ENCODE measurements at places on chromosomes 12 and 14. TPM values are rescaled to one million over a fixed set of nuclear protein-coding genes. Genes with fewer than 3 reads are reported as not detected.

GRCh38 chr12:6631549-6631961, 4.2 kb downstream of the LPAR5 start:
- no peak for DNase-seq
- peaks cover 3% of the 10 kb centered on the region for H3K4me1 ChIP-seq
- peak overlapping the region; percentile 30 for H3K27ac ChIP-seq
- no peaks in the 10 kb centered on the region for H3K36me3 ChIP-seq
- H3K27me3 ChIP-seq = no peaks in the 10 kb centered on the region

- H3K4me1 ChIP-seq = peaks cover 56% of the 10 kb centered on the region
- H3K27me3 ChIP-seq = no peaks in the 10 kb centered on the region
- no peak overlapping the region for H3K4me3 ChIP-seq
- no peak overlapping the region for H3K27ac ChIP-seq
- no peak for DNase-seq
Observed at GRCh38 chr12:53561590-53561953, 54.3 kb upstream of the NPFF start.

- no peaks in the 10 kb centered on the region for H3K27me3 ChIP-seq
- no peak for DNase-seq
- H3K27ac ChIP-seq = peak overlapping the region; percentile 83
- no peak overlapping the region for H3K4me3 ChIP-seq
- H3K36me3 ChIP-seq = peaks cover 61% of the 10 kb centered on the region
Observed at GRCh38 chr14:101858791-101859537, 97.5 kb downstream of the PPP2R5C start.

GRCh38 chr12:107139787-107140186, 46.4 kb upstream of the CRY1 start:
- H3K4me1 ChIP-seq = no peaks in the 10 kb centered on the region
- H3K27ac ChIP-seq = no peak overlapping the region
- DNase-seq = no peak
- H3K4me3 ChIP-seq = no peak overlapping the region
- no peaks in the 10 kb centered on the region for H3K36me3 ChIP-seq
- no peaks in the 10 kb centered on the region for H3K27me3 ChIP-seq

DNA sequence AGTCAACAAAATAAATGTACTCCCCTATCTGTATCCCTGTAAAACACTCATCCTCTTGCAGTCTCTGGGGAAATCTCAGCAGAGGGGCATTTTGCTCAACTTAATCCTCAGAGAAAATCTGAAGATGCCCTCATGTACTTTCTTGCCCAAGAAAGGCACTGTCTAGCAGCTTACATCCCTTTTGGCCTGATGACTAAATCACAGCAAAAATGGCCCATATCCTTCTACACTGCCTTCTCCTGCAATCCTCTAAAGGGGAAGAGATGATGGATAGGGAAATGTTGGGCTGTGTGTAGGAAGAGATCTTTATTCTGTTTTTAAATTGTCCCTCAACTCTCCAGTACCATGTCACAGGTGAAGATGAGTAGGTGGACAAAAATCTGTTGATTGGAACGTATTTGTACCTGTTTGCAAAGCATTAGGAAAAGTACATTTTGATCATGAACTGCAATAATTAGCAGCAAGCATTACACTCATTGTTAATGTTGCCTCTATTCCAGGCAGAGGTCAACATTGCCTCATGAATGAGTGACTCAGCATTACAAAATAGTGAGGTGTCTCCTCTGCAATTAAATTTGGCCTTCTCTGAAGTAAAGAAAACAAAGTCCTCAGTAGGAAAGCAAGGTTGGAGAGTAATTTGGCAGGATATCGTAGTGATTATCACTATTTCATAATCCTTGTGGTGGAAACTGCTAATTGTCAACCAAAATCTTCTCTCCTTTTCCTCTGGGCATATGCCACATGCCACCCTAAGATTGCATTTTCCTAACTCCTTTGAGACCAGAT, 172.4 kb upstream of the CAND1 start:
- no peak for DNase-seq
- no peaks in the 10 kb centered on the region for H3K27me3 ChIP-seq
- H3K4me3 ChIP-seq = no peak overlapping the region
- H3K4me1 ChIP-seq = no peaks in the 10 kb centered on the region
- peak overlapping the region; percentile 39 for H3K27ac ChIP-seq

- no peaks in the 10 kb centered on the region for H3K27me3 ChIP-seq
- H3K4me1 ChIP-seq = no peaks in the 10 kb centered on the region
- H3K27ac ChIP-seq = no peak overlapping the region
- no peak overlapping the region for H3K4me3 ChIP-seq
Observed at GRCh38 chr14:99079061-99079727, 192.8 kb downstream of the BCL11B start.

DNA sequence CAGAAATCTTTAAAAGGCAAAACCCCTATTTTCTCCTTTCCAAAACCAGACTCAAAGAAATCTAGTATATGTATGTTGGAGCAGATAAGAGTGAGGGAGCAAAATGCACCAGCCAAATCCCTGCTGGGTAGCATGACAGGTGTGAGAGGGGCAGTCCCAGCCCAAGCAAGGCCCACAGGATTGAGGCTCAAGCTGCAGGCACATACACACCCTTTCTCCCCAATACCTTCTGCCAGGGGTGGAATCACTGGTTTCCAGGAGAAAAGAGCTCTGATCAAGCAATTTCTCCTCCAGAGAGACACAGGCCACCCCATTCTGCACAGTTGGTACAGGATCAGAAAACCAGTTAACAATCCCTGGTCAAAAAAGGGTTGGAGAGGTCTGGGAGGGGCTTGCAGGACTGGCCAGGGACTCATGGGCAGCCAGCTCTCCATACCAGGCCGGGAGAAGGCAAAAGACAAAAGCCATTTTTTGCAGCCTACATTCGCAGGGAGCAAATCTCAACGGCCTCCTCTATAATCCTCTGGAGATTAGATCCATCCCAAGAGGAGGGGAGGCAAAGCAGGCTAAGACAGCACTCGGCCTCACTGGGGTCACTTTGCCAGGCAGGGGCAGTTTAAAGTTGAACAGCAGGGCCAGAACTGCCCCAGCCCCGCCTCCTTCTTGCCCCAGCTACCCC, 2.1 kb downstream of the KMT2D start:
- peaks cover 24% of the 10 kb centered on the region for H3K4me1 ChIP-seq
- no peaks in the 10 kb centered on the region for H3K27me3 ChIP-seq
- no peak for DNase-seq
- peaks cover 17% of the 10 kb centered on the region for H3K36me3 ChIP-seq
- peak overlapping the region; percentile 74 for H3K4me3 ChIP-seq
- H3K27ac ChIP-seq = peak overlapping the region; percentile 99

GRCh38 chr14:74500417-74501134, 7.0 kb downstream of the ISCA2 start:
- H3K36me3 ChIP-seq = no peaks in the 10 kb centered on the region
- no peak overlapping the region for H3K27ac ChIP-seq
- no peaks in the 10 kb centered on the region for H3K27me3 ChIP-seq
- H3K4me1 ChIP-seq = no peaks in the 10 kb centered on the region

GRCh38 chr14:45251912-45252311, 1.1 kb downstream of the MIS18BP1 start:
- no peak overlapping the region for H3K4me3 ChIP-seq
- peaks cover 36% of the 10 kb centered on the region for H3K4me1 ChIP-seq
- H3K27ac ChIP-seq = no peak overlapping the region

DNA sequence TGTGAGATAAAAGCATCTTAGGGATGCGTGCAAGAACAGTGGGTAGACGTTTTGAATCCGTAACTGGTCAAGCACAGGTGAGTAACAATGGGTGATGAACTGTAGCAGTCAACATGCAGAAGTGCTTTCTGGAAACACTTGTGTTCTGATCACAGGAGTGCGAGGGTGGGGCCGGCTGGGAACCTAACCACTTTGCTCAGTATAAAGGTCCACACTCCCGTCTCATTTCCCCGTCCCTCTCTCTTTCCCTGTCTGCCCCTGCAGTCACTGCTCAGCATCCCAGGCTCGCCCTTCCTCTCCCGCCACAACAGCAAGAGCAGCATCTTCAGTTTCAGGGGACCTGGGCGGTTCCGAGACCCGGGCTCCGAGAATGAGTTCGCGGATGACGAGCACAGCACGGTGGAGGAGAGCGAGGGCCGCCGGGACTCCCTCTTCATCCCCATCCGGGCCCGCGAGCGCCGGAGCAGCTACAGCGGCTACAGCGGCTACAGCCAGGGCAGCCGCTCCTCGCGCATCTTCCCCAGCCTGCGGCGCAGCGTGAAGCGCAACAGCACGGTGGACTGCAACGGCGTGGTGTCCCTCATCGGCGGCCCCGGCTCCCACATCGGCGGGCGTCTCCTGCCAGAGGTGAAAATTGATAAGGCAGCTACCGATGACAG, 127.1 kb downstream of the FIGNL2 start:
- no peak overlapping the region for H3K27ac ChIP-seq
- H3K27me3 ChIP-seq = peaks cover 33% of the 10 kb centered on the region
- DNase-seq = peak; percentile 45
- H3K4me3 ChIP-seq = peak overlapping the region; percentile 4

GRCh38 chr14:76208340-76208739, 56.6 kb downstream of the GPATCH2L start:
- no peaks in the 10 kb centered on the region for H3K27me3 ChIP-seq
- H3K36me3 ChIP-seq = peaks cover 22% of the 10 kb centered on the region
- no peak overlapping the region for H3K4me3 ChIP-seq
- H3K27ac ChIP-seq = no peak overlapping the region
- DNase-seq = no peak
- no peaks in the 10 kb centered on the region for H3K4me1 ChIP-seq

DNA sequence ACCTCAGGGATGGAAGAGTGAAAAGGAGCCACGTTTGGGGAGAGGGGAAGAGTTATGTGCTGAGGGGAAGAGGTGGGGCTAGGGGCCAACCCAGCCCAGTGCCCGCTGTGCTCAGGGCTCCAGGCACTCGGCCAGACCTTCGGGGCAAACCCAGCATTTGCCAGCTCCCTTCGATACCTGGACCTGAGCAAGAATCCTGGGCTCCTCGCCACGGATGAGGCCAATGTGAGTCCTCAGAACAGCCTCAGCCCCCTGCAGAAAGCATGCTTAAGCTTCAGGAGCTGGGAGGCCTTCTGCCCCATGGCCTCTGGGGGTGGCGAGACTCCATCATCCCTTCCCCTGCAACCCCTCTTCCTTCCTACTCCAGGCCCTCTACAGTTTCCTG, 5.0 kb downstream of the CARMIL3 start:
- no peaks in the 10 kb centered on the region for H3K36me3 ChIP-seq
- no peak overlapping the region for H3K4me3 ChIP-seq
- no peak overlapping the region for H3K27ac ChIP-seq
- H3K4me1 ChIP-seq = peaks cover 11% of the 10 kb centered on the region

DNA sequence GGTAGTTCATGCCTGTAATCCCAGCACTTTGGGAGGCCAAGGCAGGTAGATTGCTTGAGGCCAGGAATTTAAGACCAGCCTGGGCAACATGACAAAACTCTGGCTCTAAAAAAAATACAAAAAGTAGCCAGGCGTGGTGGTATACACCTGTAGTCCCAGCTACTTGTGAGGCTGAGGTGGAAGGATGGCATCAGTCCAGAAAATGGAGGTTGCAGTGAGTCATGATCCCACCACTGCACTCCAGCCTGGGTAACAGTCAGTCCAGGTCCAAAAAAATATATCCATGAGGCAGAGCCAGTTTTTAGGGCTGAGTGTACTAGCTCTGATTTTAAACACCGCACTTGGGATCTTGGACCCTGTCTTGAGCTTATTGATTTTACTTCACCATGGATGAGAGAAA, 30.6 kb upstream of the FICD start:
- no peak overlapping the region for H3K27ac ChIP-seq
- H3K27me3 ChIP-seq = peaks cover 7% of the 10 kb centered on the region
- H3K4me1 ChIP-seq = no peaks in the 10 kb centered on the region
- no peaks in the 10 kb centered on the region for H3K36me3 ChIP-seq

DNA sequence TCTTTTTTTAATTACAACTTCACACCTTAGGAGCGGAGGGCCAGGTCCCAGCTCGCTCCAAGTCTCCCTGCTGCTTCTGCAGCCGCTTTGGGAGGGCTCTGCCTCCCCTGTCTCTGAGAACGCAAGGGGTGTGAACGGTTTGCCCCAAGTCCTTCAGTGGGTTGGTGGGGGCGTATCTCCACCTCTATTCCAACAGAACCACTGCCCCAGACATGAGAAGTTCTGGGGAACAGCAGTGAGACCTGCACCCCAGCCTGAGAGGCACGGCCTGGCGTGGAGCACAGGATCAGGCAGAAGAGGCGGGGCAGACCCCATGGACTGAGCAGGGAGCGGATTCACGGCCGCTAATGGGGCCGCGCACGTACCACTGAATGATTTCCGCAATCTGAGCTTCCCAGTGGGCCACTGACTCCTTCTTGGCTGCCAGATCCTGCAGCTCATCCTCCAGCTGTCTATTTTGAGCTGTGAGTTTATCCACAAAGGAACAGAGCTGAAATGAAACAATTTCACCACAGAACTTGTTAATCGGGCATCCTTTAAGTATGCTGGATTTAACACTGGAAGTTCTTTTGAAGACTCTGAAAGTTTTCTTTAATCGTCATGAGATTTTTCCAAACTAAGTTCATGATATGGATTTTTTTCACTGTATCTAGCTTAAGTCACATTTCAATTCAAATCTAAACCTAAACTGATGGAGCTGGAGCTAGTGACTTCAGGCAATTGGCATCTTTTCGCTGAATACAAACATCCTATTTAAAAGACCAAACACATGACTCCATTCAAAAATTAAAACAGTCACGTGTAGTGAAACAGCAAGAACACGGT, 44.4 kb downstream of the AMN start:
- DNase-seq = no peak
- H3K27me3 ChIP-seq = no peaks in the 10 kb centered on the region
- no peaks in the 10 kb centered on the region for H3K4me1 ChIP-seq
- H3K36me3 ChIP-seq = peaks cover 28% of the 10 kb centered on the region

DNA sequence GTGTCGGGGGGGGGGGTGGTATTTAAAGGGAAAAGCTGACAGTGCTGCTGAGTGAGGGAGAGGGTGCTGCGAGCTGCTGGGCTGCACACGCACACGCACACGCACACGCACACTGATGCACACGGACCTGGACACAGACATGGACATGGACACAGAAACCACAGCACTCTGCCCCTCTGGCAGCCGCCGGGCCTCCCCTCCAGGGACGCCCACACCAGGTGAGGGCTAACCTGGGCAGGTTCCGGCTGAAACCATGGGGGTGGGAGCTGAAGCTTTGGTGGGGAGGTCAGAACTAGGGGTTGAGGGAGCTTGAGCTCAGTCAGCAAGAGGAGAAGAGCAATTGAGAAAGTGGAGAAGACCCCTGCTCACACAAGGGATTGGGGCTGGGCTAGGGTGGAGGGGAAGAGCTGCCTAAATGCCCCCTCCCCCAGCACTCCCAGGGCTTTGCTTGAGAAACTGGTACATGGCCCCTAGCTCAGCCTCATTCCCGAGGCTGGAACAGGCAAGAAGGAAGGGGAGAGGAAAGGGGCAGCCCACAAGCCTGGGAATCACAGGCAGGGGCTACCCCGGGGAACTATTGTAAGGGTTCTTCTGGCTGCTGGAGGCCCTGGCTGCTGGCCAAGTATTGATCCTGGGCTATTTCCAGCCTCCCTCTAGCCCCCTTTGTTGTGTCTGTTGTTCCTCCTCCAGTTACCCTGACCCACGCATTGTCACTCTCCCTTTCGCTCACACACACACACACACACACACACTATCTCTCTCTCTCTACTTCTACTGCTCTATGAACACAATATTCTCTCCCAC, at the start of gene REM2:
REM2 (plus strand) TSS at position 50 of the 804 bp plus-strand sequence; CDS start at position 116, 66 bp downstream.
- H3K27ac ChIP-seq = no peak within 1 kb of the TSS
- no peak for DNase-seq
- H3K4me1 ChIP-seq = peaks cover 16% of the 10 kb centered on the region

Gene SOAT2
- not detected for polyA plus RNA-seq

Gene FKBP11
- polyA plus RNA-seq = 30.4 TPM

Gene GUCY2C
- polyA plus RNA-seq = not detected

Gene SLC17A8
- polyA plus RNA-seq = not detected

Gene TSPAN8
- 0.09 TPM for polyA plus RNA-seq

Gene SLC22A17
- 9.9 TPM for polyA plus RNA-seq

Gene GALNT8
- polyA plus RNA-seq = 0.42 TPM

Gene ANKRD52
- 10.2 TPM for polyA plus RNA-seq
